Muscle of back (tissue), 13 donors: ENCODE measurements at places on chromosomes 1 and 21.

DNA sequence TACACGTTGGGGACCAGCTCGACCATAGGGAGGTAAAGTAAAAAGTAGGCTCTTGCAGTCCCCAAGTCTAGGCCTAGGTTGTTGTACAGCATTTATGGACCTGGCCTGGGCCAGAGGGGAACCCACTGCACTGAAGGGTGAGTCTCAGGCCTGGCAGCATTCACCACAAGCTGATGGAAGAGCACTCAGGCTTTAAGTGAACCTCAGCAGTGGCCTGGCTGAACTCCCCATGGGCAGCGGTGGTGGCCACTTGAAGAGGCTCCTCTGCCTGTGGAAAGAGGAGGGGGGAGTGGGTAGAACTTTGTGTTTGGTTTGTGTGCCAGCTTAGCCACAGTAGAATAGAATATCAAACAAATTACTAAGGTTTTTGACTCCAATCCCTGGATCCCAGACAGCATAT is 176.2 kb upstream of the PRMT6 start:
- DNase-seq: no peak

DNA sequence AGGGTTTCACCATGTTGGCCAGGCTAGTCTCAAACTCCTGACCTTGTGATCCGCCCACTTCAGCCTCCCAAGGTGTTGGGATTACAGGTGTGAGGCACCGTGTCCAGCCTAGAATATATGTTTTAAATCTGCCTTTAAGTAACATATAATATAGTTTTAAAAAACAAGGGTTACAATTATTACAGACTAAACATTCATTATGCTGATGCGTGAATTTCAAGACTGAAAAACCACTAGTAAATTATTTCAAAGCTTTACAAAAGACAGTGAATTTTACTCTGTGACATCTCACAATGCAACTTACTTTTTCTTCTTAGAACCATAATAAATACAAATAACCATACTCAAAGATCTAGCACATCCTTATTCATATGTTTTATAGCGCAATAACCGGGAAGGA is 24.7 kb downstream of the ZNF684 start:
- DNase-seq: no peak

- no peak for DNase-seq
These were observed 16.1 kb upstream of the EDARADD start for GRCh38 chr1:236377832-236378535.

DNA sequence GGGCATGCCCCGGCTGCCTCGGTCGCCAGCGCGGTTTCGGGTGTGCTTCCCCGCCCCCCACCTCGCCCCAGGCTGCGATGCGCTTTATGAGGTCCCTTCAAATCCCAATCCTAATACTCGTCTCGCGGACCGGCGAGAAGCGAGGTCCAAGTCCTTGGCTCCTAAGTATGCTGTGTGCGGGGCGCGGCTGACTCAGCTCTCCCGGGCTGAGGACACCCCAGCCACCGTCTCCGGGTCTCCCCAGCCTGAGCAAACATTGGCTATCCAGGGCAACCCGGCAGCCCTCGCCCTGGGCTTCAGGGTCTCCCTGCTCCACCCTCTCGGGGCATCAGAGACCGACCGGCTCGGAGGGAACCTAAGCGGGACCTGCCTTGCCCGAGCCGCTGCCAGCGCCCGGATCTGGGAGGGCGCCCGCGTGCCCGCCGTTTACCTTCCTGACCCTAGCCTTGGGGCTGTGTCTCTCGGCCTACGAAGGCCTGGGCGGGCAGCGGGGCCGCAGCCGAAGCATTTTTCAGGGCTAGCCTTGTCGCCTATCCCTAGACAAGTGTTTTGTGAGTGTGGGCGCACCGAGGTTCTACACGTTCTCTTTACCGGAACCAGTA is 1.2 kb downstream of the ITPKB start:
- peak; percentile 22 for DNase-seq

DNA sequence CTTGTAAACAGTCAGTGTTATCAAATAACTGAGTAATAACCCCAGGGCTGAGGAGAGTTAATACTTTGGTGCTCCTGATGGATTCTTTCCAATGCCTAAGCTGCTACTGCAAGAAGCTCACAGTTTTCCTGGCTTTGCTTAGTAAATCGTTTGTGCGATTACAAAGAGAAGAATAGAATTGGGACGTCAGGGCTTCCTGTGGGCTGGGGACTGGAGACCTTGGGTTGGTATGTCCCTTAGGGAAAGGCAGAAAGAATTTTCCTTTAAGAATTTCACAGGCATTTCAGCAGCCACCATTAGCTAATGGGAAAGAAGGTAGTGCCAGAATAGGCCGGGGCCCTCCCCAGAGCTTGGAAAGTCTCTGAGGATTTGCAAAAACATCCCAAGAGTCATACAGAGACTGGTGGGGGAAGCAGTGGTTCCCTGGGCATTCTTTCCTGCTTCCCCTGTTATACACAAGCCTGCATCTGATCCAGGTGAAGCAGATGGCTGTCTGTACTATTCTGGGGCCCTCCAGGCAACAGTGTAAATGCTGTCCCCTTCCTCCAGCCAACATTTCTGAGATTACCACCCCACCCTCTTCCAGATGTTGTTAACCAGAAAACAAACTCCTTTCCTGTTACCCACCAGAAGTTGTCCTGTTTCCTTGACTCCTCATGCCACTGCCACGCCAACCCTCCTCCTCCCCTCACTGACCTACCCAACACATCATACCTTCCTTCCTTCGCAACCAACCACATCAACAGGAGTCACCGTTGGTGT is 40.2 kb downstream of the PLXNA2 start:
- no peak for DNase-seq

DNA sequence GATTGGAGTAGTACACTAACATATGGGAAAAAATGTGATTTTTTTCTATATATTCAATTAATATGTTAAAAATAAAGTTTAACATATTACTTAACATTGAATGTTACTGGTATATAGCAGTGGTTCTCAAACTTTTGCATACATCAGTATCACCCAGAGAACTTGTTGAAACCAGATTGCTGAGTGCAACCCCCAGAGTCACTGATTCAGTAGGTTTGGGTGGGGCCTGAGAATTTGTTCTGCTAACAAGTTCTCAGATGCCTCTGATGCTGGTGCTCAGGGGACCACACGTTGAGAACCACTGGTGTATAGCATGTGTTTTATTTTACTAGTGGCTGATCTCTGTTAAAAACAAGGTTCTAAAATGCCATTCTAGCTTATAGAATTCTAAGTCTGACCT is 161.9 kb downstream of the HHIPL2 start:
- DNase-seq: no peak

DNA sequence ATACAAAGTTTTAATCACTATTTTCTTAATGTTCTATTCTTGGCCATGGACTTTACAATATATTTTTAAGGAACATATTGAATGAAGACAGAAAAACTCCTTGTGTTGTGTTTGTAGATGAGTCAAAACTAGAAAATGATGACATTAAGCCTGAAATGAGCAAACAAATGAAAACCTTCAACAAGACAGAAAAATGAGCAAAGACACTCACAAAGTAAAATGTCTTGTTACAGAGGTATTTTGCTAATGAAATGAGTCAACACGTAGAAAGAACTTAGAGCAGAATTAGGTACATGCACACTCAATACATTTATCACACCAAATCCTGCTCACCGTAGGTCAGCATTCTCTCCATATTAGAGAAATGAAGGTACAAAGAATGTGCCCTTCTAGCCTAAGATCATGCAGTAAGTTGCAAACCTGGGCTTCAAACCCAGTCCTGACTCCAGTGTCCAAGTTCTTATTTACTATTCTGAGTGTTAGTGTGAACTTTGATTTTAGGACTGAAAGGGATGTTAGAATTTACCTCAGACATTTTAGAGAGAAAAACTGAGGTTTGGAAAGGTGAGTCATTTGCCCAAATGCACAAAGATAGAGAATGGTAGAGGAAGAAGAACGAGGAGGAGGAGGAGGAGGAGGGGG is 133.9 kb upstream of the SGIP1 start:
- no peak for DNase-seq

- no peak for DNase-seq
These were observed 133.9 kb upstream of the IGSF21 start for GRCh38 chr1:17973694-17974093.

- peak; percentile 48 for DNase-seq
These were observed 12.2 kb upstream of the CLSTN1 start for GRCh38 chr1:9835758-9836631.

- peak; percentile 90 for DNase-seq
These were observed 107.6 kb downstream of the ETS2 start for GRCh38 chr21:38913120-38913892.

GRCh38 chr21:16533692-16534407 is 804.1 kb downstream of the USP25 start:
- peak; percentile 85 for DNase-seq

DNA sequence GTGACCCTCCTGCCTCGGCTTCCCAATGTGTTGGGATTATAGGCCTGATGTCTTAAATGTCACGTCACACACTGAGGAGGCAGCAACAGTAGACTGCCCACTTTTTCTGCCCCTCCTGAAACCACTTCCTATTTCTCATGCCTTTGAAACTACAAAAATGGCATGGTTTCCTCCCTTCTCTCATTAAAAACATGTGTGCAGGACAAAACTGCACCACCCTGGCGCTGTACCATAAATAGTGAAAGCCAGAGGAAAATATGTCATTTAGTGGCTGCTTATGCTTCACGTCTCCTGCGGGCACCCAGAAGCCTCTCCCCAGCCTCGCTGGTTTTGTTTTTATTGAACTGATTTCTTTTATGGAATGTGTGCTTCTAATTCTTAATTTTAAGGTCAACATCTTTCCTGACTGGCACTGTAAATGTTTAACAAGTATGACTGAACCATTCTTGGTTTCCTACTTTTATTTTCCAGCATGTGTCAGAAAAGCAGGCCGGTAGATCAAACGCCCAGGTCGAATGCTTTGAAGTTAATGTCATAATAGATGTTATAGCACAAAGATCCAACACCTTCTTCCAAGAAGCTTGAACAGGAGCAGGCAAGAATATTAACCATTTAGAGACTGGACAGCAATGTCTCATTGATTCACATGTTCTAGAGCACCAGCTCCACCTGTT is 59.6 kb upstream of the C1orf87 start:
- peak; percentile 89 for DNase-seq

GRCh38 chr1:172162236-172162635 is 258.2 kb upstream of the C1orf105 start:
- DNase-seq: peak; percentile 85

DNA sequence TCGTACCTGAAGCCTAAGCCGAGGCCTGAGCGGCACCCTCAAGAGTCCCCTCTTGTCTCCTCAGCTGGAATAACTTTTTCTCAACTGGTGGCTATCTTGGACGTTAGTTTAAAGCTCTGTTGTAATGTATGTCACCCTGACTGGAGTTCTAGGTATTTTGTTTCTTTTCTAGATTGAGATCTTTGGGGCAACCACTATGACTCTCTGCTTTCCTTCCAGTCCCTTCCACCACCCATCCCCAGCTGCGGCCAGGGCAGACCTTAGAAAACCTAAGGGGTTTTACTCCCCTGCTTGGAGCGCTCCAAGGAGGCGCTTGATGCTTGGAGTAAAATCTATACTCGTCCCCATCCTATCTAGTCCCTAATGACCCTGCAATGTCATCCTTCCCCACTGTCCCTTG is 74.6 kb upstream of the MRPS6 start:
- DNase-seq: no peak

- DNase-seq: no peak
These were observed 1.9 kb downstream of the ZBTB7B start for GRCh38 chr1:155004352-155005075.

DNA sequence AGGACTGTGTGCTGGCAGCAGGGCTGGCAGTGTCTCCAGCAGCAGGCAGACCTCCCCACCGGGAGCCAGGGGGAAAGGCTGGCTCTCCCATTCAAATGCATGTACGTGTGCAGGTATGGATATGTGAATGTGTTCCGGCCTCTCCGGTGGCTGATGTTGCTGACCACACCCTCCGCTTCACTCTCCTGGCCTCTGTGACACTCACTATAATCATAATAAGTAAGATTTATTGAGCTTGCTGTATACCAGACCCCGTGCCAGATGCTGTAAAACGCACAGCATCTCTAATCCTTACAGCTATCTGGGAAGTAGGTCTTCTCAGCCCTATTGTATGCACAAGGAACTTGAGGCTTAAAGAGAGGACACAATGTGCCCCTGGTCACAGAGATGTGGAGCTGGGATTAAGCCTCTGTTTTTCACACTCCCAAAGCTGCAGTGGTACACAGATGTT is 20.5 kb upstream of the ARTN start:
- no peak for DNase-seq

DNA sequence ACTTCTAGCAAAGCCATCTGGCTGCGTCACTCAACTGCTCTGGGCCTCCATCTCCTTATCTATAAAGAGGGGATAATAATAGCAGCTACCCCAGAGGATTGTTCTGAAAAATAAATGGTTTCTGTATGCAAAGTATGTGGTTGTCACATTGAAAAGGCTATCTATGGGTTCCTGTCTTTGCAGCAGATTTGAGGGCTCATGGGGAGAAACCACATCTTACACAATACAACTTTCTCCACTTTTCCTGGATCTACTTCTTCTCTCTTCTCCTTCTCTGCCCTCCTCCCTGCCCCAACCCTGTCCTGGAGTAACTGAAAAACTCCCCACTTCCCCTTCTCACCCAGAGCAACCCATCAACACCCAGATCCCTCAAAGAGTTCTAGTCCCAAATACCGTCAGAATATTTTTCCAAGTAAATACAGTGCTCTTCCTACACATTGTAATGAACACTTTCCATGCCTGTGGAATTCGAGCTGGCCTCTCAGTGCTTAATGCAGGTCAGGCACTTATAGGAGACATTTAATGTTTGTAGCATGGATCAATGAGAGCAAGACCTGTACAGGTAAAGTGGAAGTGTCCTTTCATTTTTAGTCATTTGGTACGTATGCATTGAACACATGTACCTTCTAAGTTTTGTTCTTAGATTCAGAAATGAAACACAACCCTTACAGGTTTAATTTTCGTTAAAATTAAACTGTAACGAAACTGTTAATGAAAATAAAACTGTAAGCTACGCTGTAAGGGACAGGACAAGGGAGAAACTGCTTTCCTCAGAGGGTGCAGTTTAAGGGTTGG is 131.9 kb downstream of the AK5 start:
- DNase-seq: no peak

- DNase-seq: no peak
These were observed 72.7 kb downstream of the MAST2 start for GRCh38 chr1:45876000-45876617.

GRCh38 chr1:94110021-94110761 is 10.8 kb downstream of the ABCA4 start:
- no peak for DNase-seq

GRCh38 chr1:203354246-203354645 is 3.3 kb upstream of the FMOD start:
- no peak for DNase-seq

DNA sequence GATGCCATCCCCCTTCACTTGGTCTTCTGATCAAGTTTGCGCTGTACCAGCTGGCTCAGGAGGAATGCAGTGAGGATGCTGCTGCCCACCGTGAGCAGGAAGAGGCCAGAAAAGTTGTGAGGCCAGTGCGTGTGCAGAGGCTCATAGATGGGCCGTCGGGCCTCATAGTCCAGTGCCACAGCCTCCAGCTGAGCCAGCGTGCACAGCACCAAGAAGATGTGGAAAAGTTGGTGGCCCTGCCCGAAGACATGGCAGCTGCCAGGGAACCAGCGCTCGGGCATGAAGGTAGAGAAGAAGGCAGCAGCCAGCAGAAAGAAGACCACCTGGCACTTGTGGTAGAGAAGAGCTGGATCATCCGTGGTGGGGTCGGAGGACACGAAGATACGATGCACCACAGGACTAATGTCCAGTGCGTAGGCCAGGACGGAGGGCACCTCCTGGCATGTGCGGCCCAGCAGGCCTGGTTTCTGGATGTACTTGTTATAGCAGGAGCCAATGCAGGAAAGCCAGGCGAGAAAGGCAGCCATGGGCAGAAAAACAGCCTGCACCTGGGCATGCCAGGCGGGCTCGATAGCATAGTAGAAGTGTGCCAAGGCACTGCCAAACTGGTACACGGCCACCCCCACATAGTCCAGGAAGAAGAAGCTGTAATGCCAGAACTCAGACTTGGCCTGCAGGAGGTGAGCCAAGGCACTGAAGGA is 3.7 kb upstream of the AUNIP start:
- DNase-seq: no peak
